Fibroblast of skin of scalp (primary cell): ENCODE measurements at places on chromosomes 2 and 18.
A peak's percentile ranks its signal among the peaks of the same experiment; 100 is the strongest.

DNA sequence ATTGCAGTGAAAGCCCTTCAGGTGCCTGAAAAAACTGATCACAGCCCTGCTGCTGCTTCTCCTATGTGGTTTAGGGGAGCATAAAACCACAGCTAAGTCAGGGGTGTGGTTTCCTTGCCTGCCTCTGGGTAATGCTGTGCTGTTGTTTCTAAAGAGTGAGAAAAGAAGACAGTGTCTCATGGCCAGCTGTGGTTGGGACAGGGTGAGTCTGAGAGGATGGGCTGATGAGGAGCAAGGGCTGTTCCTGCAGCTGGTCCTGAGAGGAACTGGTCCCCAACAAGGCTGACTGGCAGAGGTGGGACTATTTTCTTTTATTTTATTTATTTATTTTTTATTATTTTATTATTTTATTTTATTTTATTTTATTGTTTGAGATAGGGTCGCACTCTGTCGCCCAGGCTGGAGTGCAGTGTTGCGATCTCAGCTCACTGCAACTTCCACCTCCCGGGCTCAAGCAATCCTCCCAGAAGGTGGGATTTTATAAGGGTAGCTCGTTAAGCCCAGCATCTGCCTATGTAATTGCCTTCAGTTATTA lies 236.7 kb downstream of the FHOD3 start:
- no peak for DNase-seq

- DNase-seq, result no peak
Measured at GRCh38 chr18:40250236-40250635, 1704.8 kb upstream of the PIK3C3 start.

DNA sequence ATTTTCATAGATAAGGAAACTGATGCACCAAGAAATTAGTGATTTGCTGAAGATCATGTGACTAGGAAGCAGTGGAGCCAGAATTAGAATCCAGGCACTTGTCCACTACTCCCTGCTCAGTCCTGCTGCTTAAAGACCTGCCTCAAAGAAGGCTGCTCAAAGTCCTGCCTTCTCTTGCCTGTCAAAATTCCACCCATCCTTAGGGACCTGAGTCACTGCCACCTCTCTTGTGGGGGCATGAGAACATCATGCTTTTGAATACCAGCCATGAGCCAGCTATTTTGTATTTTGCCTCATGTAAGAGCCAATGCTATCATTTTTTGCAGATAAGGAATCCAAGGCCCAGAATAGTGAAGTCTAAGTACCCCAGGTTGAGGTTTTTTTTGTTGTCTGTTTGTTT lies 47.1 kb downstream of the DDX1 start:
- DNase-seq, result peak; percentile 81

- no peak for DNase-seq
Measured at GRCh38 chr2:119940856-119941255, 72.0 kb upstream of the EPB41L5 start.

DNA sequence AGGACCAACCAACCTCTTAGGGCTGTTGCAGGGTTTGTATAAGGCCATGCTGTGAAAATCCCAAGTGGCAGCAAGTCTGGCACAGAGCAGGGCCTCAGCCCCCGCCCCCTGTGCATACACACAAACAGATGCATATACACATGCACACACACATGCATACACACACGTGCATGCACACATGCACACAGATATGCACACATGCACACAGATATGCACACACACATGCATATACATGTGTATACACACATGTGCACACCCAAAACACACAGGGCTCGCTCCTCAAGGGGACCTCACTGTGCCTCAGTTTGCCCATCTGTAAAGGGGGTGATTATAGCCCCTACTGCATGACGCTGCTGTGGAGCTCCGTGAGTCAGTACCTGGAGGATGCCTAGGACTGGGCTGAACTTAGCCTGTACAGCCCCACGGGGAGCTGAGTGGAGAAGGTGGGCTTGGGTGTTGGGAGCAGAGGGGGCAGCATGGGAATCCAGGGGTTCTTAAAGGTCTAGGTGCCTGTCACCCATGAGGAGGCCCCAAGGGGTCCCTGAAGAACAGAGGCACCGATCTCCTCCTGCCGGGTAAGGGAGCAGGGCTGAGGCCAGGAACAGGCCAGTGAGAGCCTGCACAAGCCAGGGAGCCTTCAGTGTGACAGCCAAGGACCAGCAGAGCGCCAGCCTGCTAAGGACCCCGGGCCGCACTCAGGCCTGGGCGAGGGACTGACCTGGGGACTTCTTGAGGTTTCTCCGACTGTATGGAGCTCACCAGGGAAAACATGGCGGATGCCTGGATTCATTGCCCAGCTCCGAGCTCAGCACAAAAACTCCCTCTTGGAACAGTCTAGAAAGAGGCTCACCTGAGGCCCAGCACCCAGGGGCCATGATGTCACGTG lies 24.0 kb upstream of the ALPI start:
- DNase-seq, result no peak

- DNase-seq, result peak; percentile 69
Measured at GRCh38 chr2:74379851-74380789, at the start of gene DCTN1. Gene DCTN1 (minus strand): TSS chr2:74380311. CDS start chr2:74380037, 274 bp downstream.

- no peak for DNase-seq
Measured at GRCh38 chr18:23825496-23825895, 136.2 kb downstream of the LAMA3 start.

GRCh38 chr18:69035756-69036155 lies 237.9 kb downstream of the CCDC102B start:
- DNase-seq, result no peak

DNA sequence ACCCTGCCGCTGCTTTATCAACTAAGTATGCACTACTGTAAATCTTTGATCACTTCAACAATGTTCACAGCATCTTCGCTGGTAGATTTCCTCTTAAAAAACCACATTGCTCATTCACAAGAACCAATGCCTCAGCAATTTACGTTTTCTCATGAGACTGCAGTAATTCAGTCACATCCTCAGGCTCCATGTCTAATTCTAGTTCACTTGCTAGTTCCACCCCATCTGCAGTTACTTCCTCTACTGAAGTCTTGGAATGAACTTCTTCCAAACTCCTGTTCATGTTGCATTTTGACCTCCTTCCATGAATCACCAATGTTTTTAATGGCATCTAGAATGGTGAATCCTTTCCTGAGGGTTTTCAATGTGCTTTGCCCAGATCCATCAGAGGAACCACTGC lies 35.8 kb downstream of the PRELID3A start:
- DNase-seq, result no peak
